ENCODE measurements at places on chromosomes 2 and 18. TPM values are rescaled to one million over a fixed set of nuclear protein-coding genes. Genes with fewer than 3 reads are reported as not detected.

RBM43 gene
- total RNA-seq: 3.4 TPM

FARSB gene
- total RNA-seq: 44.1 TPM

SLC16A14 gene
- 0.83 TPM for total RNA-seq

GCG gene
- not detected for total RNA-seq

EN1 gene
- 0.70 TPM for total RNA-seq

UPP2 gene
- total RNA-seq: not detected

KCNF1 gene
- 47.2 TPM for total RNA-seq

PID1 gene
- total RNA-seq: 4.0 TPM

ALS2 gene
- total RNA-seq: 9.9 TPM

CD207 gene
- not detected for total RNA-seq

IL1RL1 gene
- total RNA-seq: 1.1 TPM

C2orf92 gene
- total RNA-seq: 0.66 TPM

FBXO41 gene
- 5.2 TPM for total RNA-seq

GPAT2 gene
- total RNA-seq: not detected

MTERF4 gene
- total RNA-seq: 29.8 TPM

C2orf72 gene
- total RNA-seq: 5.6 TPM

CPO gene
- not detected for total RNA-seq

SIGLEC15 gene
- total RNA-seq: not detected

ALKAL2 gene
- not detected for total RNA-seq

SCTR gene
- not detected for total RNA-seq

STARD7 gene
- 88.4 TPM for total RNA-seq

AMER3 gene
- total RNA-seq: not detected

RIT2 gene
- total RNA-seq: not detected

SPDYA gene
- not detected for total RNA-seq

AGAP1 gene
- total RNA-seq: 22.4 TPM

PARD6G gene
- 3.0 TPM for total RNA-seq

AKAIN1 gene
- not detected for total RNA-seq

PRSS56 gene
- 0.21 TPM for total RNA-seq

SP100 gene
- 26.1 TPM for total RNA-seq

TMEM163 gene
- 0.10 TPM for total RNA-seq

SPTBN1 gene
- 125 TPM for total RNA-seq

COL3A1 gene
- total RNA-seq: 0.09 TPM

SRD5A2 gene
- 0.03 TPM for total RNA-seq

SPP2 gene
- not detected for total RNA-seq

EMILIN1 gene
- total RNA-seq: 0.47 TPM

ZDBF2 gene
- 0.79 TPM for total RNA-seq

RGPD4 gene
- not detected for total RNA-seq

CRYBA2 gene
- not detected for total RNA-seq

MDH1B gene
- 1.9 TPM for total RNA-seq

UGT1A3 gene
- not detected for total RNA-seq

SNORC gene
- 9.6 TPM for total RNA-seq

AFF3 gene
- total RNA-seq: not detected

CYS1 gene
- 1.1 TPM for total RNA-seq

RGPD6 gene
- total RNA-seq: 9.8 TPM

PJVK gene
- total RNA-seq: 1.4 TPM

VIL1 gene
- 0.20 TPM for total RNA-seq

ITPRIPL1 gene
- total RNA-seq: not detected

CXCR4 gene
- 0.76 TPM for total RNA-seq

AOX1 gene
- total RNA-seq: 4.7 TPM

MYO3B gene
- not detected for total RNA-seq

CCDC141 gene
- not detected for total RNA-seq

GRB14 gene
- total RNA-seq: 4.5 TPM

STPG4 gene
- total RNA-seq: not detected

Measured in A549 treated with Mapracorat at 1 μM for 4 hours (cell line).